ENCODE measurements at places on chromosomes 2 and 18. TPM values are rescaled to one million over a fixed set of nuclear protein-coding genes. Genes with fewer than 3 reads are reported as not detected.

PUM2 gene
- 74.1 TPM for total RNA-seq

DNA sequence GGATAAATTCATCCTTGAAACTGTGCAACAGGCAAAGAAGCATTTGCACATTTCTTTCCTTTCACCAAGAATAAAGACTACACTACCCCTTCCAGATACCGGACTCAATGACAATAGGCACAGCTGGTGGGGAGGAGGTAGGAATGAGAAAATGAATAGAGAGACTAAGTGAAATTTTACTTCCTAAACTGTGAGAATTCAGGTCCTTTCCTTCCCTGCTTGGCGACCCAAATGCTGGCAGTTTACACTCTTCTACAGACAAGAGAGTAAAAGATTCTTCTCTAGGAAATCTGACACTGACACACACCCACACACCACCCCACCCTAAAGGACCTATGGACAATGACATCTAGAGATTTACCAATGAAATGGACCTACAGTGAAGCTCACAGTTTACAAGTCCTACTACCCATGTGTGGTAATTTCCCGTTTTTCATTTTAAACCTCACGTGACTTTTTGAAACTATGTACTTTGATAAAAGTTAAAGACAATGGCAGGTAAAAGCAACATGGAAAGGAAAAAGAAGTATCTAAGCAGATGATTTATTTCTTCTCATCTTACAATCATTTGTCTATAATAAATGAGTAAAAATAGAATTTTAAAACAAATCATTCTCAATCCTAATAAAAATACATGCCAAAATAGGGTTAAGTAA, 27.9 kb downstream of the REV1 start:
- DNase-seq: no peak

DNA sequence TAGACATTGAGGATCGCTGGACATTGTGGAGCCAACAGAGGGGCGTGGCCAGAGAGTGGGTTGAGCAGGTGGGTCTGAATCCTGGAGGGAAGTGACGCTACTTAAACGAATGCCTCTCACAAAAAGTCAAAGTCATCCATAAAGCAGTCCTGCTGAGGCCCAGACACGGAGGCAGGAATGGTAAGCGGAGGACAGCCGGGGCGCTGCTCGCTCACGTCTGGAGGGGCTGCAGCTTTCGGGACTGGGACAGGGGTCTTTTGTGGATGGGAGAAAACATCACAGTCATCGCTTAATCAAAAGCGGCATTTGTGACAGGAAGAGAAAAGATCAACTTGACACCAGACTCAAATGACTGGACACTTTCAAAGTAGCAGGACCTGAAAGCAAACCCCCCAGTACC, 88.4 kb downstream of the PTGR3 start:
- DNase-seq: no peak

DNA sequence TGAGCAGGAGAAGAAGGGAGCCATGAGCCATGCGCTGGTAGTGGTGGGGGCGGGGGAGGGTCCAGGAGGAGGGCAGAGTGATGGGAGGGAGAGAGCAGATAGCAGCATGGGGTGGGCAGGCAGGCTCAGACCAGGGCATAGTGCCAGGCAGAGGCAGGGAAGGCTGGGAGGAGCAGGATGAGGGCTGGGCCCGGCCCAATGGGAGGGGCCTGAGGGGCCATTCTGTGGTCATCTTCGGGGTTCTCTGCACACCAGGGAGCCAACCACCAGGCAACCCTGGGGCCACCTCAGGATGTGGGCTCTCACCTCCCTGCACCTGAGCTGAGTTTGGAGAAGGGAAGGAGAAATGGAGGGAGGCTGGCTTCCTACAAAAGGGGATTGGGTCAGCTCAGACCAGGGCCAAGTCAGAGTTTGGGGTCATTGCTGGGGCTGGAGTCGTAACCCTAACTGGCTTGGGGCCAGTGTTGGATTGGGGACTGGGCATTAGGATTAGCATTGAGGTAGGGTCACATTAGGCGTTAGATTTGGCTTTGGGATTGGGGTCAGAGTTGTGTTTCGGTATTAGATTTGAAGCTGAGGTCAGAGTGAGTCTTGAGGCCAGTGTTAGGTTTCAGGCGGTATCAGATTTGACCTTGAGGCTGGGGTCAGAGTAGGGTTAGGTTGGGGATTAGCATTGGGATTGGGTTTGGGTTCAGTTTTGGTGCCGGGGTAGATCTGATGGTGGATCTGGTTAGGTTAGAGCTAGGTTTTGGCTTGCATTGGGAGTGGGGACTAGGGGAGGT, 11.2 kb downstream of the VIL1 start:
- DNase-seq: no peak

DNA sequence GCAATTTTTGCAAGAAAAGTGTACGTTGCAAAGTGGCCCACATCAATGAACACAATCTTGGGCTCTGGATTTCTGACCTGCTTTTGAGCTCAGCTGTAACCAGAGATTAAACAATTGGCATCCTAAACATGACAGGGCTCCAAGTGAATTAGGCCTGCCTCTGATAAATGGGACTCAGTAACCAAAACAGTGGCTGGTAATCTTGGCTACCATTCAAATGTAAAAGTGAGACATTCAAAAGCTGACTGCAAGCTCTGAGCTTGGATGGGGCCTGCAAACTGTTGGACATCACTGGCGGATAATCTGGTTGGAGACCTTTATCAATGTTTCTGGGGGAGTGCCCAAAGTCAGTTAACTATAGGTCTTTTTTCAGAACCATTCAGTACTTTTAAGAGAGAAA, 160.7 kb downstream of the RAB3GAP1 start:
- DNase-seq: no peak

DNA sequence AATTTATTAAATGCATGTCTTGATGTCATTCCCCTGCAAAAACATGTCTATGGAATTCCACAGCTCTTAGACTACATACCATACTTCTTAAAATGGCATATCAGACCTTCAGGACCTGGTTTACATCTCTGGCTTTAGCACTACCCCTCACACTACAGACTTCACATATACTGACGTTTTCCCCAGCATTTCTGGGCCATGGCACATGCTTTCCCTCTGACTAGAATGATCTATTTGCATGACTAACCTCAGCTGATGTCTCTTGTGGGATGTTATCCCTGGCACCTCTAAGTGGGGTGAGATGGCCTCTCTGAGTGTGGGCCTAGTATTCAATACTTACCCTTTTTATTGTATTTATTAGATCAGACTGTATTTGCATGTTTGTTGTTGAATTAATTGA, 381.6 kb downstream of the ERBB4 start:
- DNase-seq: no peak

NYAP2 gene
- total RNA-seq: not detected

GRCh38 chr2:73856214-73856613, 27.5 kb downstream of the STAMBP start:
- no peak for DNase-seq

DNA sequence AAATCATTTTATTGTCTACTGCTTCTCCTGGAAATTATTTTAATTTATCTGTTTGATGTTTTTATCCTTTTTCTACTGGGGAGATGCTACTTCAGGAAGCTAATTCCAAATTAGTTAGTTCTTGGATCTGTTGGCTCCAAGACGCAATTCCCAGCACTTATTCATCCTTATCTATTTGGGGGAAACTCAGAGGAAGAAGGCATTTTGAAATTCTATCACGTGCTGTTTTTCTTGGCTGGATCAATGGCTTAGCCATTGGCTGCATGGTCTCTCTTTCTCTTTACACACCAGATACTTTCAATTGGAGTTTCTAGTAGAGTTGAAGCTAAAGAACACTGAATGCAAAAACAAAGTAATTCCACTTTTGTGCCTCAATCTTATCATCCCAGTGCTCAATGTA, 98.3 kb downstream of the RAPGEF4 start:
- DNase-seq: peak; percentile 26

- DNase-seq: peak; percentile 36
Measured at GRCh38 chr2:182642328-182642727, 73.7 kb upstream of the DNAJC10 start.

AAMP gene
- 51.7 TPM for total RNA-seq

DNA sequence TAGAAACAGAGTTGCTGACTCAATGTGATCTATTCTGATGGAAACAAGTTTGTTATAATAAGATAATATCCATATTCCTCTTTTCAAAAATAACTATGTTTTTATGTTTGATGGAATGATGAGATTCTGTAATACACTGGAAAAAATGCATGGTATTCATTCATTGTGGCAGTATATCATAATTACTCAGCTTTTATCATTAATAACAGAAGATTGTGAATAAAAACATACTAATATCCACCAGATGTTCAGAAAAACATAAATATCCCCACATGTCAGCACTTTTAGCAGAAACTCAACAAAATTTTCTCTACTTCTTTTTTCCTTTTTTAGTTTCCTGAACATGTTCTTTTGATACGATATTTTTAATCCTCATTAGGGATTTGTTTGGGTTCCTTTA, 130.9 kb upstream of the CAVIN2 start:
- no peak for DNase-seq

DNA sequence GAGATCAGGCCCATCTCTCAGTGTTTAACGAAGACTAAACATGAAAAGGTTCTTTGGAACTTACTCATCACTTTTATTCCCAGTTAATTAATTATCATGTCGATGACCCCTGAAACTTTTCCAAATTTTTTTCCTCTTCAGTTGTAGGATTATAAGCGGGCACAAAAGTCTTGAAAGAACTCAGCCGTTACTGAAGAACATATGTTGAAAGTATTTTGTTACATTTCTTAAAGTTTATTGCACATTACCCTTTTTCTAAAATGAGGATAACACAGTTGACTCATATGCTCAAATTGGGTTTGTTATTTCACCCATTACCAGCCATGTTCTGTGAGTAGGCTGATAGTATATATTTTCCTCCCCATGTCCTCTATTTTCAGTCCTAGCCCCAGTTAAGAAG, 75.9 kb upstream of the COL3A1 start:
- DNase-seq: no peak

CCDC141 gene
- 270 TPM for total RNA-seq

GRCh38 chr2:138170485-138170884, 206.2 kb downstream of the HNMT start:
- DNase-seq: no peak

- DNase-seq: no peak
Measured at GRCh38 chr2:28247290-28247689, 145.4 kb upstream of the FOSL2 start.

- no peak for DNase-seq
Measured at GRCh38 chr18:10284540-10285282, 169.7 kb upstream of the APCDD1 start.

- no peak for DNase-seq
Measured at GRCh38 chr18:26804519-26804918, 61.0 kb downstream of the AQP4 start.

GRCh38 chr2:227614246-227614645, 394 bp downstream of the SCYGR3 start:
- no peak for DNase-seq

GRCh38 chr18:24015639-24016631, 1.4 kb downstream of the TTC39C start:
- DNase-seq: no peak

- no peak for DNase-seq
Measured at GRCh38 chr2:147910990-147911473, 66.2 kb downstream of the ACVR2A start.

UGT1A10 gene
- not detected for total RNA-seq

SUPT7L gene
- total RNA-seq: 28.8 TPM

SCG2 gene
- 0.86 TPM for total RNA-seq

Data from heart right ventricle (tissue), 16 donors.